ENCODE measurements at places on chromosomes 16 and 17.
A peak's percentile ranks its signal among the peaks of the same experiment; 100 is the strongest.

GRCh38 chr17:42519546-42520491 lies 16.2 kb upstream of the NAGLU start:
- DNase-seq, result no peak

GRCh38 chr17:68599091-68599490 lies 2.1 kb downstream of the FAM20A start:
- no peak for DNase-seq

- DNase-seq, result no peak
These were observed 71.6 kb downstream of the MAP2K6 start for GRCh38 chr17:69485901-69486643.

DNA sequence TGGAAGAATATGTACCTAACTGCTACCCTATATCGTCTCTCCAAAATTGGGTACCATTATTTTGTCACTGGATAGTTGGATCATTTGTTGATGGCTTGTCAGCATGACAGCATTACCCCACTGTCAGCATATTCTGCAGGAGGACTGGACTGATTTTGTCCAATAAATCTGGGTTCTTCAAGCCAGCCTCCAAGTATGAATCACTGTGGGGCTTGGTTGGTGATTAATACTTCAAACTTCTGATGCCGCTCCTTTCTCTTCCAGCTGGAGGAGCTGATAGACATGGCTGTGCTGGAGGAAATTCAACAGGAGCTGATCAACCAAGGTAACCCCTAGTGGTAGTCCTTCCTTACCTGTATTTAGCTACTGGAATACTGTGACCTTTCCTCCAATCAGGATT lies 2.5 kb downstream of the RPAIN start:
- DNase-seq, result no peak

DNA sequence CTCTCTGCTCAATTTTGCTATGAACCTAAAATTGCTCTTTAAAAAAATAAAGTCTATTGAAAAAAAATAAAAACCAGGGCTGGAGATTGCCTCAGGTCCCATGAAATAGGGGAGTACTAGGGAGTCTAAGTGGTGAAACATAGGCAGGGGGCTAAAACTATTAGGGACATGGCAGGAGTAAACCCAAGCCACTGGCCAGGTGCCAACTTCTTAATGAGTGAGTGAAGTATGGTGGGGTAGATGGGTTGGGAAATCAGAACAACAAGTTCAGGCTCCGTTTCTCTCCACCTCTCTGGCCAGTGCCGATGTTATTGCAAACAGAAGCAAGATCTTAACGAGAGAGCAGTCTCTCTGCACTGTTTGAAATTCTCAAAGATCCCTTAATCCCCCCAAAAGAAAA lies 322.4 kb upstream of the CDH5 start:
- no peak for DNase-seq

- no peak for DNase-seq
These were observed 31.4 kb downstream of the HS3ST3B1 start for GRCh38 chr17:14332331-14332730.

DNA sequence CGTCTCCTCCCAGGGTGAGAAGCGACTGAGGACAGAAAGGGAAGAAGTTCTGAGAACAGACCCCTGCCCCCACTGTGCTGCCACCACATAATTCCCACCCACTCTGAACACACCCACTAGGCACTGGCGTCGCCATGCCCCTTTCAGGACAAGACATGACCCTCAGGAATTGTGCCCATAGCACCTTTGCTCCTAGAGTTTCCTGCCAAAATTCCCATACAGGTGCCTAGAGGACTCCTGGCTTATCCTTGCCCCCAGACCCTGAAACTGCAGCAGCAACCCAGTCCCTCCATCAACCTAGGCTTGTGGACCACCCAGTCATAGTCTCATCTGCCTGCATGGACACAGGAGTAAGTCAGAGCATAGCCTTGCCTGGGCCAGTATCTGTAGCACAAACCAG lies 157.7 kb upstream of the ZNF267 start:
- no peak for DNase-seq

DNA sequence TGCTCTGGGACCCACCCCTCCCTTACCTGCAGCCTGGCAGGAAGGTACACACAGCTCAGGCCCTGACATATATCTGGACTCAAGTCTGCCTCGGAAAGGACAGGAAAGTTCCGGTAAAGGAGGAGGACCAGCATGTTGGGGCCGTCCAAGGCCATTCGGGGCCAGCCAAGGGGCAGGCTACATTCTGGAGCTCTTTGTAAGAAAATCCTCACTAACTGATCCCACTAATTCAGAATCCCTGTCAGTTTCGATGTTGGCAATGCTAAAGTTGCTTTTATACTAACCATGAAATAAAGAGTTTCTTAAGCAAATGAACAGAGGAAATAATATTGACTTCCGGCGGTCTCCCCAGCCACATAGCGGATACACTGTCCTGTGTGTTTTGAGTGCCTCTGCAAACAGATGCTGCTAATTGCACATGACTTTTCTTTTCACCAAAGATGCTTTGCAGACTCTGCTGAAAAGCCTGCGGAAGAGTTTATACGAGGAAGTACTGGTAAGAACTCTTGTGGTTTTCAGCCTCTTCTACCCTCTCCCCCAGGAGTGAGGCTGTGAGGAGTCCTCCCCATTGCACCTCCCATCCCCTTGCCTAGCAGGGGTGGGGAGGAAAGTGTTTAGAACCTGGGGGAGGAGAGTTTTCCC lies 54.8 kb downstream of the PLXDC1 start:
- DNase-seq, result no peak

GRCh38 chr17:81241648-81242420 lies 2.7 kb downstream of the NDUFAF8 start:
- DNase-seq, result peak; percentile 36

DNA sequence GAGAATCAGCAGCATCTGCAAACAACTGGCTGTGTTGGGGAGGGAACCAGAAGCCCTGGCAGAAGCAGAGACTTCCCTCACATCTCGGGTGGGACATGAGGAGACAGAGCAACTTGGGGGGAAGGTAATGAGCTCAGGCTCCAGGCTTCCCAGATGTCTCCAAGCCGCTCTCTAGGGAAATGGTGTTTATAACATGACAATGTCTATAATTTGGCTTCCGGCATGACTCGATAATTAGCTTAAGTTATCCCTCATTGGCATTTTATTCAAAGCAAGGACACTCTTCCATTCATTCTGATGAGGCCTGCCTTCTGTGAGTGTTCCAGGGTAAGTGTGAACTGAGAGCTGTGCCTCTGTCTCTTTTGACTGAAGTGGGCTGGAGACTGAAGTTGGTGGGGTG lies 14.7 kb upstream of the MLLT6 start:
- no peak for DNase-seq

GRCh38 chr17:7888184-7888920 lies at the start of gene CHD3:
CHD3 (plus strand) TSS chr17:7888789; CDS start chr17:7889001, 212 bp downstream.
- peak; percentile 54 for DNase-seq

DNA sequence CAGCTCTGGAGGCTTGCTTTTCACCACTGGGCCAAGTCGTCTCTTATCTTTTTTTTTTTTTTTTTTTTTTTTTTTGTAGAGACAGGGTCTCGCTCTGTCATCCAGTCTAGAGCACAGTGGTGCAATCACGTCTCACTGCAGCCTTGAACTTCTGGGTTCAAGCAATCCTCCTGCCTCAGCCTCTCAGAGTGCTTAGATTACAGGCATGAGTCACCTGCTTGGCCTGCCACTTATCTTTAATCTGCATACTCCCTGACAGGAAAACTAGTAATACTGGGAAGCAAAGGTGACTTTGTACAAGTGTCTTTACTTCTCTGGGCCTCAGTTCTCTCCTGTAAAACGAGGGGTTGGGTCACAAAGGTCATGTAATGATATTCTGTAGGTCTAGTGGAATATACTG lies 15.0 kb downstream of the NTN1 start:
- no peak for DNase-seq

DNA sequence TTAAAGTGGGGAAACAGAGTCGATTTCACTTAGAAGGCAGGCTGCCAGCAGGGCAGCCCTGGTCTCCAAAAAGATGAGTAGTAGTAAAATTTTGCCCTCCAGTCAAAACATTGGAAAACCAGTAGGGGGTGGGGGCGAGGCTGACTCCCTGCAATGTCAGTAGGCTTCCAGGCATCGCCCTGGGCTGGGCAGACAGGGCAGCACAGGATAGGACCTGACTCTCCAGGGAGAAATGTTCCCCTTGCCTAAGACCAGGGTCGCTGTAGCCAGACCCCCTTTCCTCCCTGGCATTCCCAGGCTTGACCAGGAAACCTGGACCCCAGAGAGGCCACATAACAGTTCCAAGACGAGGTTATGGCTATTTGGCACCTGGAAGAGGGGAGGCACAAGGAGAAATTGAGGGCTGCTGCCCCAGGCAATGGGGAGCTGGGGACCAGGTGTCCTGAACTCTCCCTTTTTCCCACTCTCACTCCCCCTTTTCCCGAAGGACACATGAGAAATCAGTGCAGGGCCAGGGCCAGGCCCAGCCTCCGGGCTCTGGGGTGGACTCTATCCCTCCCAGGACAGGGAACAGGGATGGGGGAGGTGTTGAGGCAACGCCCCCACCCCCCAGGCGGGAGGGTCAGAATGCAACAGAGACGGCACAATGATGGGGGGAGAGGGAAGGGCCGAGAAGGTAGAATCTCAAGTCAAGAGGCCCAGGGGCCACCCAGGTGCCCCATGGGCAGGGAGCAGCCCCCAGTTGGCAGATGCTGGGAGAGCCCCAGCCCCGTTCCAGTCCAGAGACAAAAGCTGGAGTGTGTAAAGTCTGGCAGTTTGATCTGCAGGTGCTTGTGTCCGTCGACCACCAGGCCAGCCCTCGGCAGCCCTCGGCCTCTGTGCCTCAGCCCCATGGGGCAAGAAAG lies 4.5 kb upstream of the SAMD14 start:
- DNase-seq, result no peak

GRCh38 chr16:78773291-78773702 lies 673.8 kb downstream of the WWOX start:
- DNase-seq, result no peak

DNA sequence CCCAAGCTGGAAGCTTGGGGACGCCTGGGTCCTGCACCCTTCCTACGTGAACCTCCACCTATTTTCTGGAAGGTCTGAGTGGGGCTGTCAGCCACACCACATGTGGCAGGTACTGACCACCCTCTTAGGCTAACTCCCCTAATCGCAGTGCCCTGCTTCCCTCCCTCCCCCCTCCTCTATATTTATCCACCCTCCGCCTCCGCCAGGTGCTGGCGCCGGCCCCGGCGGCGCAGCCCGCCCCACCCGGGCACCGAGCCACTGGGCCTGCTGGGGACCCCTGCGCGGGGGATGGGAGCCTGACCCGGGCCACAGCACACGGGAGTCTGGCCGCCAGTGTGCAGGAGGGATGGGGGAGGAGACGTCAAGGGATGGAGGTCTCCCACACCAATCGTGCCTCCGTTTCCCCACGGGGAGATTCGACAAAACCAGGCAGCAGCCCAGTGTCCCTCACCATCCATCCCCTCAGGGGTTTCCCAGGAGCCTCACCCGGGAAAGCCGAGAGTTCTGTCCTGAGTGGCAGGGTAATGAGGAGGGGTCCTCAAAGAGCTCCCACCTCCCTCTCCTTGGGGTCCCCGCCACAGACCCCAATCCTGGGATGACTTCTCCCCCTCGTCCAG lies 1.3 kb downstream of the PLEKHH3 start:
- no peak for DNase-seq

- DNase-seq, result no peak
These were observed 11.5 kb downstream of the PDP2 start for GRCh38 chr16:66891797-66892196.

DNA sequence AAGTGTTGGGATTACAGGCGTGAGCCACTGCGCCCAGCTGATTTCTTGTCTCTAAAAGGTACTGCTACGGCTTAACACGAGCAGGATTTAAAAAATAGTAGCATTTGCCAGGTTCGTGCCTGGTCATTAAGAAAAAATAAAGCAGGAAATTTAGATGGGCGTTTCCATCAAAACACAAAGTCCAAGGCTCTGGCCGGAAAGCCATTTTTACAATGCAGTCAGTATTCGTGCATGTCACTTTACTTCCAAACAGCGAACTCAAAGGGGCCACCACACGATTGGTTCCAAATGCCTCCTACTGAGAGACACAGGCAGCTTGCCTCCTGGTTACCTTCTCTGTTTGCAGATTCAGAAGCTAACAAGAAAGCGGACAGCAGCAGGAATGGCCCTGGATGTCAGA lies 66.2 kb downstream of the MRM3 start:
- no peak for DNase-seq

DNA sequence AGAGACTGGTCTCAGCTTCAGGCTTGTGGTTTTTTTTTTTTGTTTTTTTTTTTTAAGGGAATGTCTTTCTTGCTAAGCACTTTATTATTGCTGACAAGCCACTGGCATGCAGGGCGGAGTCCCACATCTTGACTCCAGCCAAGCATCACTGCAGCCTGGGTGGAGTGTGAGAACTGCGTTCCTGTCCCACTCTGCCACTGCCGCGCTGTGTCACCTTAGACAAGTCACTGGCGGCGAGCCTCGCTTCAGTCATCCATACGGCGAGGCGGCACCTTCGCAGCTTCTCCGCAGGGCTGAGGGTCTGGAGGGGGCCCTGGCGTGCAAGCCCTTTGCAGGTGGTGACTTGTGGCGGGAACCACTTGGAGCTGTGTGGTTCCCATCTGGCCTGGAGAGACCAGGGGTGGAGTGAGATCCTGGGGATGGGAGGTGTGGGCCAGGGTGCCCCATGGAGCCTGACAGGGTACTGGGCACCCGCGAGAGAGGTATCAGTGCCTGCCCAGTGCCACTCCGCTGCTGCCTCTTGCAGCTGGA lies 99.1 kb upstream of the CIBAR2 start:
- no peak for DNase-seq

DNA sequence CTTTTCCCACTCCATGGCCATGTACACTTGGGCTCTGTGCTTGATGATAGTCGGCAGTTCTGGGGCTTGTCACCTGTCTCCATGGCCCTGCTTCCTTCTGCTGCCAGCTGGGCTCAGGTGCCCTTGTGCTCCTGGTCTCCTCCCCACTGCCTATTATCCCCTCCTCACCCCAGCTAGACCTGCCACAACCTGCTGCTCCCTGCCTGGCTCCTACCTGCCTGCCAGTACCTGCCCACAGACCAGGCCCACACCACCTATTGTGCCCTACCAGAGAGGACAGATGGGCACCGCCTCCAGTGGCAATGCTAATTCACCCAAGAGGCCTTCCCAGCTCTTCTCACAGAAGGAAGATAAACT lies 538 bp upstream of the RAPGEFL1 start:
- DNase-seq, result no peak

DNA sequence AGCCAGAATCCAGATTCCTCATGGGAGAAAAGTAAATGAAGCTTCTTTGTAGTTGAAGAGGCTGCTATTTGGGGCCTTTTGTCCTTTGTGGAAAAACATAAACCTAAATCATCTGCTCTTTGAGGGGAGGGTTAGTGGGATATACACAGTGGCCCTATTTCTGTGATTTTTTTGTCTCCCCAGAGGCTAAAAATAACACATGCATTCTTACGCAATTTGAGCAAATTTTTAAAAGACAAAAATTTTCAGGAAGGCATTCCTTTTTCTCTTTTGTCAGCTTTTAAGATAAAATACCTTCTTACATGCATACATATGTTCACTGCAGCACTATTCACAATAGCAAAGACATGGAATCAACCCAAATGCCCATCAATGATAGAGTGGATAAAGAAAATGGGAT lies 165.5 kb downstream of the AXIN2 start:
- DNase-seq, result no peak

DNA sequence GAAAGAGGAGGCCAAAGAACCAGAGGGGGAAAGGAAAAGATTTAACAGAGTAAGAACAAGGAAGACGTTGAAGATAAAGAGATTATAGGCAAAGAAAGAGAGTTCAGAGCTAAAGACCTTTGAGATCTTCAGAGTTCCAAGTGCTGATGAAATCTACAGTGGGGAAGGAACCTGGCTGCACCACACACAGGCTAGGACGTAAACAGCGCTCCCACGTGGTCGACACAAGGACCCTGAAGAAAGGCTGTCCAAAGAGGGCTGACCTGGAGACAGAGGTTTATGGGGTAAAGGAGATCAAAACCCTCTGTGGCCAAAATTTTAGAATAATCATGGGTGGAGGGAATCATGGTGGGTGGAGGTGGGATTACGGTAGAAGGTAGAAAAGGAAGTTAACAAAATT lies 121.6 kb downstream of the PMP22 start:
- no peak for DNase-seq

All from activated CD4-positive, alpha-beta T cell treated with anti-CD3 and anti-CD28 coated beads for 24 hours (primary cell).